ENCODE measurements at places on chromosomes 2 and 18. TPM values are rescaled to one million over a fixed set of nuclear protein-coding genes. Genes with fewer than 3 reads are reported as not detected.

GRCh38 chr2:217363470-217363869, 503.6 kb upstream of the TNP1 start:
- no peaks in the 10 kb centered on the region for H3K27me3 ChIP-seq
- peak overlapping the region; percentile 64 for H3K27ac ChIP-seq
- peaks cover 36% of the 10 kb centered on the region for H3K4me1 ChIP-seq
- no peak overlapping the region for H3K4me3 ChIP-seq

GRCh38 chr2:33419581-33420200, 56.8 kb upstream of the RASGRP3 start:
- no peaks in the 10 kb centered on the region for H3K4me1 ChIP-seq
- H3K27me3 ChIP-seq: no peaks in the 10 kb centered on the region
- no peak overlapping the region for H3K4me3 ChIP-seq

DNA sequence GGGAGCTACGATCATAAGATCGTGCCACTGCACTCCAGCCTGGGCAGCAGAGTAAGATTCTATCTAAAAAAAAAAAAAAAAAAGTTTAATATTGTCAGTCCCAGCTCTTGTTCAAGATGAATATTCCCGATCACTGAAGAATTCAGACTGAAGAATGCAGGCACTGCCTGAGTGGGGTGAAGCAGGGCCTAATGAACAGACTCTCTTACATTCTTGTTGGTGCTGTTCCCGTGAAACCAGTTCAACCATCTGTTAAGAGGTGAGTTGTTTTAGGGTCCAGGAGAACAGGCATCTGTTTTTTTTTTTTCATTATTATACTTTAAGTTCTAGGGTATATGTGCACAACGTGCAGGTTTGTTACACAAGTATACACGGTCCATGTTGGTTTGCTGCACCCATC, 17.1 kb upstream of the CAB39 start:
- no peak for DNase-seq
- no peaks in the 10 kb centered on the region for H3K36me3 ChIP-seq
- H3K4me1 ChIP-seq: no peaks in the 10 kb centered on the region
- H3K4me3 ChIP-seq: no peak overlapping the region

DNA sequence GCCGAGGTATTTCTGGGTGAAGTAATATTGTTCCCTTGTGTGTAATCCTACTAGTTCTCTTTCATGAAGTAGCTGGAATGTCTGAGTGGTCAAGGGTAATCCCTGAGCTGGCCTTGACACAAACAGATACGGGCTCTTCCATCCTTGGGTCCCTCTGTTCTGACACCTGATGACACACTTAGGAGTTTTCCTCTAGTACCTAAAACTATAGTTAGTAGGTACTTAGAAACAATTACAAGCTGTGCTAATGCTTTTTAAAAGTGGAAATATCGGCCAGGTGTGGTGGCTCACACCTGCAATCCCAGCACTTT, 59.2 kb upstream of the IL1R1 start:
- H3K27me3 ChIP-seq: no peaks in the 10 kb centered on the region
- H3K4me3 ChIP-seq: no peak overlapping the region
- H3K36me3 ChIP-seq: no peaks in the 10 kb centered on the region
- H3K4me1 ChIP-seq: peaks cover 6% of the 10 kb centered on the region

The IL36B gene
- not detected for total RNA-seq

The LIMS4 gene
- total RNA-seq: 1.5 TPM

DNA sequence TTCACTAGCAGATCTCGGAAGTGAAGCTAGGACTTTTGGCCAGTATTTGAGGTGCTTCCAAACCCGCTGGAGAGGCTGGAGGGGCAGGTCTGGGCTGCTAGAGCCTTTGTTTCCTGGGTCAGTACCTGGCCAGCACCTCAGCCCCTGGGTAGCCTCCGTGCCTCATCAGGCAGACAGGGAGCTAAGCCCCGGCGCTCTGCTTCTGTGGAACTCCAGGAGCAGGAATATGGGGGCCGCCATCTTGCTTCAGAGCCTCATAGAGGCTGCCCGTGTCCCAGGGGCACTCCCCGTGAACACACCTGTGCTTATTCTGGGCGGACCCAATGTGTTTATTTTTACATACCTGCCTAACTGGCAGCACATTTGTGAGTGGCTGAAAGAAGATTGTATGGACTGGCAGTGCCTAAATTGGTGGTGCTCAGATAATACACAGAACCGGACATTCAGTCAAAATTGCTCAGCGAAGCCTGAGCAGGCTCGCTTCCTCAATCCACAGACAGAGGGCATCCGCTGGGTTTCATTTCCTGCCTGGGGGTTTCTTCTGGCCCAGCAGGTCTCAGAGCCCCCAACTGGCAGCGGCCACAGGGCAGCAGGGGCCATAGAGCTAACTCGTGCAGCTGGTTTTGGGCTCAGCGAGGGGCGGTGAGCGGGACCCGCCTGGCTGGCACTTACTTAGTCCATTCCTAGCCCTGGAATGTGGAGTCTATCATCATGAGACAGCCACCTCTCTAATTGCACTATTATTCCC, 176.8 kb upstream of the ALKAL2 start:
- H3K4me3 ChIP-seq: no peak overlapping the region
- peaks cover 6% of the 10 kb centered on the region for H3K27me3 ChIP-seq
- no peak overlapping the region for H3K27ac ChIP-seq
- H3K36me3 ChIP-seq: no peaks in the 10 kb centered on the region

The CCT4 gene
- 72.7 TPM for total RNA-seq

DNA sequence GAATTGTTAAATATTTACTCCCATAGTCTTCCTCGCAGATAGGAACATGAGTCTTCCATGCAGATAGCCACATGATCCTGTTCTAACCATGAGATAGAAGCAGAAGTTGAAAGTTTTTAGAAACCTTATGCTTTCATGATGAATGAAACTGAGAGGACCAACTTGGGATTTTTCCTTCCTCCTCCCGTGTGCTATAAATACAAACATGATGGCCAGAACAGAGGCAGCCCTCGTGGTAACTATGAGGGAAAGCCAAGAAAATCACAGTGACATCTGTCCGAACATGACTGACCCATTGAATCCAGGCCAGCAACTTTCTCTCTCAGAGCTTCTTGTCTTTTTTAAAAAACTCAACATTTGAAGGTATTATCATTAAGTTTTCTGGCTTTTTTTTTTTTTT, 78.5 kb downstream of the ACAA2 start:
- H3K27me3 ChIP-seq: no peaks in the 10 kb centered on the region
- H3K27ac ChIP-seq: no peak overlapping the region

The MERTK gene
- 15.7 TPM for total RNA-seq

DNA sequence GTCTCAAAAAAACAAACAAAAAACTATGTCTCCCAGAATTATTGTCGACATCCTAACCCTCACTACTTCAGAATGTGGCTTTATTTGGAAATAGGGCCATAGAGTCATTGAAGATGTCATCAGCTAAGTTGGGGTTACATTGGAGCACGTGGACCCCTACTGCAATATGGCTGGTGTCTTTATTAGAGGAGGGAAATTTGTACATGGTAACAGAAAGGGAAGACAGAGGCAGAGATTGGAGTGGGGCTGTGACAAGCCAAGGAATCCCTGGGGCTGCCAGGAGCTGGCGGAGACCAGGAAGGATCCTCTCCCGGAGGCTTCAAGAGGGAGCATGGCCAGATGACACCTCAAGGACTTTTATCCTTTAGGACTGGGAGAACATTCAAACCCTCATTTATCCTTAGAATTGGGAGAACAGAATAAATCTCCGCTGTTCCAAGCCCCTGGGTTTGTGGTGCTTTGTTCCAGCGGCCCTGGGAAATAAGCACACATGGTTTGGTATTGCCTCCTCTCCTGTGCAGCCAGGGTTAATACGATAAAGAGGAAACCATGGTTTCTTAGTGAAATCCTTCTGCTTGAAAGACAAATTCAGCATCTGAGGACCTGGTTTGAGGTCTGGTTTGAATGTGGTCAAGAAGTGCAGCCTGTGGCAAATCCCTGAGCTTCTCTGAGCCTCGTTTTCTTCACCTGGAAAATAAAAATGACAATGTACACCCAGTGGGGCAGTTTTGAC, 184.7 kb downstream of the MYCN start:
- no peaks in the 10 kb centered on the region for H3K27me3 ChIP-seq
- H3K4me1 ChIP-seq: no peaks in the 10 kb centered on the region
- DNase-seq: peak; percentile 14
- H3K4me3 ChIP-seq: no peak overlapping the region
- no peak overlapping the region for H3K27ac ChIP-seq

The PNO1 gene
- 9.3 TPM for total RNA-seq

DNA sequence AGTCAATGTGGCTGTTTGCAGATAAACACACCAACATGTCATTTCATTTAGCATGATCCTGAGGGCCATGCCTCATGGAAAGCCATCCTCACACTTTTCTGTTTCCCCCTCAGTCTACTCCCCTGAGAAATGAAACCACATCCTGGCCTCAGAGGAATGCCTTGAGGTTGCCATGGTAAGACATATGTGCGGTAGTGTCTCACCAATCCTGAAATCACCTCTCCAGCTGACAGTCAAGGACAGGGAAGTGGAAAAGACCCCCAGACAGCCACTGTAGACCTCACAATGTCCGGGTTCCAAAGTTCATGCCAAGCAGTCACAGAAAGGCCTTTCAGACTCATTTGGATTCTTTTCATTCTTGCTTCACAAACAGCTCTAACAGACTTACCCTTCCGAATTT, 175.2 kb upstream of the PKDCC start:
- H3K36me3 ChIP-seq: no peaks in the 10 kb centered on the region
- DNase-seq: no peak
- no peak overlapping the region for H3K4me3 ChIP-seq
- no peak overlapping the region for H3K27ac ChIP-seq
- H3K4me1 ChIP-seq: peaks cover 14% of the 10 kb centered on the region

GRCh38 chr2:41967476-41968181, 80.2 kb upstream of the PKDCC start:
- H3K36me3 ChIP-seq: no peaks in the 10 kb centered on the region
- DNase-seq: no peak
- H3K27ac ChIP-seq: peak overlapping the region; percentile 80
- H3K4me1 ChIP-seq: peaks cover 45% of the 10 kb centered on the region

- no peak for DNase-seq
- H3K4me3 ChIP-seq: no peak overlapping the region
- H3K27me3 ChIP-seq: no peaks in the 10 kb centered on the region
- no peaks in the 10 kb centered on the region for H3K4me1 ChIP-seq
- H3K27ac ChIP-seq: no peak overlapping the region
Measured at GRCh38 chr2:191127235-191127634, 23.6 kb downstream of the STAT4 start.

DNA sequence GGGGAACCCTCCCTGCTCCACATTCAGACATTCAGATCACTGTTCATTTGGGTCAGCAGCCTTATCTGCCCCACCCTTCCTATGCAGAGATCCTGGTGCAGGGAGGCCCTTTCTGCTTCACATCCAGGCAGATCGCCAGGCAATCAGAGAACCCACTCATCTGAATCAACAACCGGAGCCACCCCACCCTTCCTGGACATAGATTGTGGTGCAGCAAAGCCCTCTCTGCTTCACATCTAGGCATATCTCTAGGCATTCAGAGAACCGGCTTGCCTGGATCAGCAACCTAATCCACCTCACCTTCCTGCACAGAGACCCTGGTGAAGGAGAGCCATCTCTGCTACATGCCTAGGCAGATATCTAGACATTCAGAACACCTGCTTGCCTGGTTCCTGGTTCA, 184.5 kb upstream of the CNTNAP5 start:
- no peaks in the 10 kb centered on the region for H3K4me1 ChIP-seq
- no peaks in the 10 kb centered on the region for H3K27me3 ChIP-seq
- DNase-seq: no peak
- H3K27ac ChIP-seq: no peak overlapping the region
- no peak overlapping the region for H3K4me3 ChIP-seq

DNA sequence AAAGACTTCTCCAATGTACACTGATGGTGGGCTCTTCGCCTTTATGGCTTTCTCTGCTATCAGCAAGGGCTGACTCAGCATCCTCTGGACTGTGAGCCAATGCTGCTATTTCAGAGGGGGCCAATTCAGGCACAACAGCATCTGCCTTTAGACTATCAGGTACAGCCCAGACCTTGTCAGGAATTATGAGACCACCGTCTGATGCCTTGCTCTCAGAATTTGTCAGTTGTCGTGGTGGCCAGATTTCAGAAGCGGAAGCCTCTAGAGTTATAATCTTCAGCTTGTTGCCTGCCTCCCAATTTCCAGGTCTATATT, 92.7 kb downstream of the ALPK2 start:
- H3K27ac ChIP-seq: no peak overlapping the region
- DNase-seq: no peak
- no peak overlapping the region for H3K4me3 ChIP-seq
- H3K4me1 ChIP-seq: peaks cover 3% of the 10 kb centered on the region
- H3K27me3 ChIP-seq: no peaks in the 10 kb centered on the region

DNA sequence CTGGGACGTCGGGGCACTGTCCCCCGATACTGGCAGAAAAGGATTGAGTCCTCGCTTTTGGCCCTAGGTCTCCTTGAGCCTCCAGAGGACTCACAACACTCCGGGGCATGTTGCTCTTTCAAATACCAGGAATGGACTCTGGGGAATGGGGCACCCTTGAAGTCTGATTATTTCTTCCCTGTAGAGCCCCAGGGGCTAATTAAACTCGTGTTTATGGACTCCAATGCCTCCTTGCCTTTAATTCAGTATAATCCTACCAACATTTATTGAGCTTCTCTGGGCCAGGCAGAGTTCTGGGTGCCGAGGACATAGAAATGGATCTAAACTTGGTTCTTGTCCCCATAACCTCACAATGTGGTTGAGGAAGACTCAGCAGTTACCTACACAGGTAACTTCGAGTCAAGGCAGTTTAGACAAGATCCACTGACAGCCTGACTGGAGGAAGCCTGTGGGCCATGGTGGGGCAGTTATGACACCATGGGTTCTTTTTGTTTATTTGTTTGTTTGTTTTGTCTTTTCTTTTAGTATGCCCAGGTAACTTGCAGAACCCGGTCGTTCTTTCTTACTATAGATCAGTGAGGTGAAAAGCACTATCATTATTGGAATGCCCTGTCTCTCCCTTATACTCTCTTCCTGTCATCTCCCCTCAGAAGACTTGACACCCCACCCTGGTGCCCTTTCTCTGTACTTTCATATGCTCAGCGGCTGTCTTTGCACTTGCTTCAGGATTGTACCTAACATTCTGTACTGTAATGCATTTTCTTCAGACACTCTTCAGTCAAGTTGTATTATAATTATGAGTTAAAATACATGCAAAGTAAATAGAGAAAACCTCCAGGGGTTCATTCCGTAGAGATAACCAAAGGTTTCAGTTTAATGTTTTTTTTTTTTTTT, 3.2 kb downstream of the CFLAR start:
- H3K4me1 ChIP-seq: peaks cover 58% of the 10 kb centered on the region
- no peaks in the 10 kb centered on the region for H3K36me3 ChIP-seq
- no peaks in the 10 kb centered on the region for H3K27me3 ChIP-seq
- DNase-seq: no peak
- H3K27ac ChIP-seq: peak overlapping the region; percentile 97
- peak overlapping the region; percentile 88 for H3K4me3 ChIP-seq

Measured in vagina (tissue), 2 donors.